ENCODE measurements at places on chromosomes 7 and 10.

DNA sequence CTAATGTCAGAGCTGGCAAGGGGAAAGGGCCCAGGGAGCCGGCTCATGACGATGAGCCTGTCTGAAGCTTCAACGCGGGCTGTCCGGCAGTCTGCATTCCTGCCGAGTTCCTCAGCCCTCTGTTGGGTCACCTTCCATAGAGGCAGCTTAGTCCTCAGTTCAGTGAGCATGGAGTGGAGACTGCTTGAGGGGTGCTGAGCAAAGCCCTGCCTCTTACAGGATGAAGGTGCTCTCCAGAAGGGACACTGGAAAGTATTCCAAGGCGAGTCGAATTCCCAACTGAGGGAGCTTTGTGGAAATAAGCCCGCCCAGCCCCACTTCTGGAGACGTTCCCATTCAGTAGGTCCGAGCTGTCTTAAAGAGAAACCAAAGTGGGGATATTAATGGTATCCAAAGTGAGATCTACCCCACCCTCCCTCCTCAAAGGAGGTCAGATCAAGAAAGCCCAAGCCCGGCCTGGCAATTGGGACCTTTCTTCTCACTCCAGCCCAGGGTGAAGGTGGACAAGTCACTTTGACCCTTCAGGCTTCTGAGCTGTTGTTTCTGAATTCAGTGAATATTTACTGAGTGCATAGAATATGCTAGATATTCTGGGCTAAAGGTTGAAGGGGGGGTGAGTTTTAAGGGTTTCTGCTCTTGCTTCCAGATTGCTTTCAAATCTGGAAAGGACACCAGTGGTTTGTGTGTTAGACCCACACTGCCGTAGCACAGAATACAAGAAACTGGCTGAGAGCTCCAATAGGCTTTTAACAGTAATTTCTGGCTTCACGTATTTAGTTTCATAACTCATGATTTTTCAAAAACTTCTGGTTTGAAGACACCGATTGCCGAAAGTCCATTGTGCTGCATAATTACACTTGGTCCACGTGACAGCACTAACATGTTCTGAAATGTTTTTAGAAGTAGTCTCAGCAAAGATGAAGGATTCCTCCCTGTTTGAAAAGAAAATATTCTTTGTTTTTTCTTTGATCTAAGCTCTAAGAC lies 3.5 kb downstream of the EGFR start:
- DNase-seq, result no peak

- no peak for DNase-seq
These were observed 43.5 kb downstream of the PUS7 start for GRCh38 chr7:105478606-105479005.

DNA sequence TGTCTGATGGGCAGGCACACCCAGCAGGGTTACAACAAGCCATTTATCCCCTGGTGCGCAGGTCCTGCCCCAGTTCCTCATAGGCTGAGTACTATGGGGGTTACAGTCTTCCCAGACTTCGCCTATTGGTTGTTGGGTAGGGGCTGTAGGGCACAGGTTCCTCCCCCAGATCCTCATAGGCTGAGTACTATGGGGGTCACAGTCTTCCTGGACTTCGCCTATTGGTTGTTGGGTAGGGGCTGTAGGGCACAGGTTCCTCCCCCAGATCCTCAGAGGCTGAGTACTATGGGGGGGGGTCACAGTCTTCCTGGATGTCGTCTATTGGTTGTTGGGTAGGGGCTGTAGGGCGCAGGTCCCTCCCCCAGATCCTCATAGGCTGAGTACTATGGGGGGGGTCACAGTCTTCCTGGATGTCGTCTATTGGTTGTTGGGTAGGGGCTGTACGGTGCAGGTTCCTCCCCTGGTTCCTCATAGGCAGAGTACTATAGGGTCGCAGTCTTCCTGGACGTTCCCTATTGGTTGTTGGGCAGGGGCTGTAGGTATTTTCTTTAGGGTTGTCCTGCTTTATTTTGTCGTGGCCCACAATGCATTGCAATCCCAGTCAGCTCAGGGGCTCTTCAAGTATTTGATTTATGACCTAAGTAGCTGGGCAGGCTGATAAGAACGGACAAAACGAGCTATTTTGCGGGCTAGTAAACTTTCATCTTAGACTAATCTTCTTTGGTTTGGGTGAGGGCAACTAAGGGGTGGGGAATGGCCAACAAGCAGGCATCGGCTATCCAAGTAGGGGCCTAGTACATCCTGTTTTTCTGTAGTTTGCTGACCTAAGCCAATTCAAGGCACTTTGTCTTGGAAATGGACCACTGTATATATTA lies 3.4 kb downstream of the LRRC27 start:
- DNase-seq, result no peak

- DNase-seq, result no peak
These were observed 31.0 kb upstream of the TRIM8 start for GRCh38 chr10:102613286-102613685.

GRCh38 chr10:75450644-75451640 lies 19.5 kb downstream of the LRMDA start:
- no peak for DNase-seq

DNA sequence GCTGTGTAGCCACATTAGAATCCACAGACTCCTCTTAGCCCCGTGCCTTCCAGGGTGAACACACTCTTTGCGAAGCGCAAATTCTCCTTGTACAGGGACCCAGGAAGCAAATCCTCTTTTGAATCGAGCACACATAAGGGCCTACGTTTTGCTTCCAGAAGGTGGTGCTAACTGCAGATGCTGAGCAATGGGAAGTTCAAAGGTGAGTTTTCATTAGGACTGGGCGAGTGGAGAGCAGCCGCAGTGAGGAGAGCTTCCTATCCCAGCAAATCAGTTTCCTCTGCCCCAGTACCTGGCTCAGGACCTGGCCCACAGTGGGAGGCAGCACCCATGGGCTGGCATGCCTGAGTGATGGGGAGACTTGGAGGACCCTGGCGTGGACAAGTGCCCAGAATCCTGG lies 23.5 kb upstream of the GPR26 start:
- DNase-seq, result no peak

GRCh38 chr10:124802313-124802675 lies 675 bp downstream of the ABRAXAS2 start:
- DNase-seq, result no peak

DNA sequence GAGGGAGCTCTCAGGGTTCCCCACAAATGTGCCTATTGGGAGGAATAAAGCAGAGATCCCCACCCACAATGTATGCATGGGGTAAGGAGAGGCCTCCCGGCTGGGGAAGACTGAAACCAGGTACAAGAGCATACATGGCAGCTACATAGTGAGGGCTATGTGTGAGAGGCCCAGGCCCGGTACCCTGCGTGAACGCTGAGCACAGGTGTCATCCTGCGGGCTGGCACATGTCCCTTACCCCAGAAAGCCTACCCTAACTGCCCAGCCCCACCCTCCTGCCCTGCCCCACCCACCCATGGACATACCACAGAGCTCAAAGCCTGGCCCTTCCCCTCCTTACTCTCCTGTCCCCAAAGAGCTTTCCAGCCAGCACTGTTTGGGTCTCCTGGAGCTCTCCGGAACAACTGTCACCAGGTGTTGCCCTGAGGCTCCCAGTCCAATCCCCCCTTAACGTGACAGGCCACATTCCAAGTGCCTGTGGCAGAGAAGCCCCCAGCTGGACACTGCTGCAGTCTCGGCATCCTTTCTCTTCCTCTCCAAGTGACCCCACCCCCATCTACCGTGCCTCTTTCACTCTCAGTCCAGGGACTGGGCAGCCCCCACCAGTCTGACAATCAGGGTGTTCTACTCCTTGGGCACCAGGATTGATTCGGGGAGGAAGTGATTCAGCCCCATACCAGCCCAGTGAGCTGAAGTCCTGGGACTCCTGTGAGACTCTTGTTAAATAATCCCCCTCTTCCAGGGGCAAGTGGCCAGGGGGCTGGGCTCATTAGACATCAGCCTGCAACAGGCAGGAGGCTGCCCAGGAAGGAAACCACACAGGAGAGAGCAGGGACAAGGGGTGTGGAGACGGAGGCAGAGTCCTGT lies 19.6 kb downstream of the GRID1 start:
- DNase-seq, result no peak
